ENCODE measurements at places on chromosomes 5 and 9.

- no peak for DNase-seq
Measured at GRCh38 chr5:98428806-98429205, 344.7 kb upstream of the RGMB start.

DNA sequence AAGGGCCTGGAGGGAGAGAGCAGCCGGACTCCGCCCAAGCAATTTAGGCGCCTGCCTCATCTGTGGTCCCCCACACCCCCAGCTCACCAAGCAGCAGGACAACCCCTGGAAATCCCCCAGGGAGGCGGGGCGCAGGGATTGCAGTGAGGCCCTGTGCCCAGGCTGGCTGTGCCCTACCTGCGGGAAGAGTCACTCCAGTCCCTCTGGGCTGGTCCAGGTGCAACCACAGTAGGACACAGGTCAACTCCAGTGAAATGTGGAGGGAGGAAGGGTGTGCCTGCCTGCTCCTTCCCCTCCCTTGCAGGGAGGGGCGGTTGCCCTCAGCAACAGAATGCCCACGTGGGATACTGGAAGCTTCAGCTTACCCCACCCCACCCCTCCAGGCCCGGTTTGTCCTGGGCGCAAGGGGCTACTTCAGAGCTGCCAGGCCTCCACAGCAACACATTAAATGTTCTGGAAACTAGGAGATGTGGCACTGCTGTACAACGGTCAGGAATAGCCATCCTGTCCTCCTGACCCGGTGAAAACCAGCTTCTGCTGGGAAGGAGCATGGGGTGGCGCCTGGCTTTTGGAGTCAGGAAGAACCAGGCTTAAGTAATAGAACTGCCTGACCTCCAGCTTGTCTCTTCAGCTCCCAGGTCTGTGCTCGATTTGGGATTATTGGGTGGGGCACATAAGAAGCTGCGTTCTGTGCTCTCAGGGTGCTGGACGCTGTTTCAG lies 22.5 kb downstream of the ABO start:
- no peak for DNase-seq

DNA sequence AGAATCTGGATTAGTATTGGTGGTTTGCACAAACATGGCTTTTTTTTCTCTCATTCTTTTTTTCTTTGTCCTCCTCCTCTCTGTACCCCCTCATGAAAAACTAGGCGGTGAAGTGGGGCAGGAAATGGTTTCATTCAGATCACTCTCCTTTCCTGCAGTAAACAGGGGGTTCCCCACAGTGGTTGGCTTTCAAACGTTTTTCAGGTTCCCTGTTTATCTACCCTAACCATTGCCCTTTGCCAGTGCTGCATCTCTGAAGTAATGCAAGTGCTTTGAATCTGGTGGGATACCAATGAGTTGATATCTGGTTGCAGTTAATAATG lies 29.8 kb downstream of the NR4A3 start:
- DNase-seq = no peak

DNA sequence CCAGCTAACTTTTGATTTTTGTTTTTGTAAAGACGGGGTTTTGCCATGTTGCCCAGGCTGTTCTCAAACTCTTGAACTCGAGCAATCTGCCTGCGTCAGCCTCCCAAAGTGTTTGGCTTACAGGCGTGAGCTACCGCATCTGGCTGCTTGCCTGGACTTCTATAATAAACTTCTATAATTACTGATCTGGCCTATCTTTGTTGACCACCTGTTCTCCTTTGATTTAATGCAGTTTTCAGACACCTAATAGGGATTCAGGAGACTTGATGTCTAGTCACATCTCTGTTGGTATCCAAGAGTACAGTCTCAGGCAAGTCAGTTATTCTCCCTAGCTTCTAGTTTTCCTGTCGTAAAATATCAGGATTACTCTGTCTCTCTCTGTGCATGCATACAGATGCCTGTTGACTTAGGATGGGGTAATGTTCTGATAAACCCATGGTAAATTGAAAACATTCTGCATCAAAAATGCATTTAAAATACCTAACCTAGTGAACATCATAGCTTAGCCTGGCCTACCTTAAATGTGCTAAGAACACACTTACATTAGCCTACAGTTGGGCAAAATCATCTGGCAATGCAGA lies 51.5 kb upstream of the NR3C1 start:
- DNase-seq = peak; percentile 8

DNA sequence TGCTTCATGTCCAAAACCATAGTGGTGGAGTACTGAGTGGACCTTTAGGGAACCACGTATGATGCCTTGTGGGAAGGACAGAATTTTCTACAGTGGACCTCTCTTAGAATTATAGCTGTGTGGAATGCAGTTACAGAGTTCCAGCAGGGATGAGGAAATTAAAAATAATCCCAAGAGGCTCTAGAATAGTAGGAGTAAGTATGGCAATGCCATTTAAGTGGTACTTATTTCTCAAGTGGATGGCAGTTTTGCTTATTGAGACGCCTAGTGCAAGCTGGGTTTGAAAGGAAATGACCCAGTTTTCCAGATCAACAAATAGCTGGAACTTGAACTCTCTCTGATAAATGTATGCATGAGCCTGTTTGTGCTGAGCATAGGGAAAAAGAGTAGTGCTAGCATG lies 431.6 kb downstream of the PRR16 start:
- no peak for DNase-seq

GRCh38 chr9:121945849-121946248 lies 147.3 kb downstream of the TTLL11 start:
- no peak for DNase-seq

DNA sequence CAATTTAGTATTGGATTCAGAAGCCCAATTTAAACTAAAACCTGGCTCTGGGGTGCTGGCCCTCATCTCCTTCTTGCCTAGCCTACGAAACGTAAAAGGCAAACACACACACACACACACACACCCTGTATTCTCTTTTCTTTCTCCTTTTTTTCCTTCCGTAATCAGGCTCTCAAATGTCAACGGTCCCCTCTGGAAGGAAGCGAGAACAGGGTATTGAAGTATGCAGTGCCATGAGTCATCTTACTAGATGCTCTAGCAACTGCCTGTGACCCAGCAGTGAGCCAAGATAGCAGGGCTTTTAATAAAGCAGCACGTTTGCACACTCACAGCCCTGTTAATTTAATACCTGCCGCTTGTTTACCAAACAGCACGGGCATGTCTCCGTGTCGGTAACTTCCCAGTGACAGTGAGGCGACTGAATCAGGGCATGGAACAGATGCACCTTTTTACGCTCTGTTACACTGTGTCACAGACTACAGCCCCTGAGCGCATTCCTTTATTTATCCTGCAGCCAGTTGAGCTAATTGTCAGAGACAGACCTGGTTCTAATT lies 243.8 kb downstream of the BNC2 start:
- peak; percentile 78 for DNase-seq

- DNase-seq = no peak
Measured at GRCh38 chr5:175479125-175479881, 943 bp downstream of the SFXN1 start.

GRCh38 chr9:122239722-122240121 lies 11.0 kb upstream of the LHX6 start:
- DNase-seq = no peak

- DNase-seq = no peak
Measured at GRCh38 chr5:36724467-36725332, 118.3 kb downstream of the SLC1A3 start.

- no peak for DNase-seq
Measured at GRCh38 chr9:14813336-14814248, 91.1 kb upstream of the CER1 start.

DNA sequence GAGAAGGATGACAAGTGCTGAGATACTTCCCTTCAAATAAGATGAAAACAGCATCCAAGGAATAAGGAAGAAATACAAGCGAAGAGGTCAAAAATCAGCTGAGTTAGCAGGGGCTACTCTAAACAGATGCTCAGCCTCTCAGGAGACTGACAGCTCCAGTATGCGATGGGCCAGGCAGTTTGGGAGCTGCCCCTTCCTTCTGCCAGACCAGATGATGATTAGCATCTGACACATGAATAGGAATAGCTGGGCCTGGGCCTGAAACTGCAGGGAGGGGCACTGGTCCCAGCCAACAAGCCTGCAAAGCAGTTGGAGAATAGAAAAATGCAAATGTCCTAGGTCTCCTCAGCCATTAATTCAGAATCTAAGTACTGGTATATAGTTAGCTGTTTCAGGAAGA lies 13.1 kb upstream of the MAP3K1 start:
- no peak for DNase-seq

GRCh38 chr9:95826183-95826838 lies 49.2 kb upstream of the ERCC6L2 start:
- no peak for DNase-seq

GRCh38 chr5:98443881-98444280 lies 329.6 kb upstream of the RGMB start:
- no peak for DNase-seq

GRCh38 chr5:15474143-15474719 lies 25.7 kb upstream of the FBXL7 start:
- no peak for DNase-seq

GRCh38 chr5:59123595-59124561 lies 541.0 kb downstream of the RAB3C start:
- no peak for DNase-seq

DNA sequence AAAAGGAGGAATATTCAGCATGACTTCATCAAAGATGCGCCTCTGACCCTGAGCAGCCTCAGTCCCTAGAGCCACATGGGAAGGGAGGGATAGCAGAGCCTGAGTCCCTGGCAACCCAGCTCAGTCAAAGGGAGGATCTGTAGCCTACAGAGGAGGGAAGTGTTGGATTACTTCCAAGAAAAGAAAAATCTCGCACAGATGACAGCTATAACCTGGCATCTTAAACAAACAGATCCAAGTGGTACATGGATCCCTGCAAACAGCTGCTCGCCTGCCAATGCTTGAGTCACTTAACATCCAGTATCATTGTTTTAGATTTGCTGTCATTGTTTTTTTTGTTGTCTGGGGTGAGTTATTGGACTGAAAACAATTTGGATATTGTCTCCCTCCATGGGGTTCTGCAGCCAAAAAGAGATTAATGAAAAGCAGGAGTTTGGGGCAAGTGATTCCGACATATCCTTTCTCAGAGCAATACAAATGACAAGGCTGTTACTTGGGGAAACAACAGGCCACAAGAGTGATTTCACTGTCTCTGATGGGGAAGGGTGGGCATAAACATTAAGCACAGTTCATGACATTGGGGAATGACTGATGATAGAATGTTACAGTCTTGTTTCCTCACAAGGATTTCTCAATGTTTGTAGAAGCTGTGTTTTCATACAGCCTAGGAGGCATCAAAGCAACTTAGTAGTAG lies 153.5 kb upstream of the KIF2A start:
- DNase-seq = no peak

DNA sequence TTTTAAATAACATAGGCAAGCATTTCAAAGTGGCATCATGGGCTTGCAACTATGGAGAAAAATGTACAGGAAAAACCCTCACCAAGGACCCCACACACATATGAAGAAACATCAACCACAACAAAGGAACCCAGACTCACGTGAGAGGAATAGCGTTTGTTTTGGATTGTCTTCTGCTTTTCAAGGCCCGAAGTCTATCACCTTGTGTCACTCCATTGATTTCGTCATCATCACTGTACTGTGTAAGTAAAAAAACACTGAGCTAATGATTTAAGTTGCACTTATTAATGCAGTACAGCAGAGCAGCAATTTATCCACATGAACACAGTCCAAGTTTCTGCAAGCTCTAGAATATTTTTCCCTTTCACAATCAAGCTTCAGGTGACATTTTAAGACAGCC lies 72.4 kb downstream of the HABP4 start:
- DNase-seq = no peak

DNA sequence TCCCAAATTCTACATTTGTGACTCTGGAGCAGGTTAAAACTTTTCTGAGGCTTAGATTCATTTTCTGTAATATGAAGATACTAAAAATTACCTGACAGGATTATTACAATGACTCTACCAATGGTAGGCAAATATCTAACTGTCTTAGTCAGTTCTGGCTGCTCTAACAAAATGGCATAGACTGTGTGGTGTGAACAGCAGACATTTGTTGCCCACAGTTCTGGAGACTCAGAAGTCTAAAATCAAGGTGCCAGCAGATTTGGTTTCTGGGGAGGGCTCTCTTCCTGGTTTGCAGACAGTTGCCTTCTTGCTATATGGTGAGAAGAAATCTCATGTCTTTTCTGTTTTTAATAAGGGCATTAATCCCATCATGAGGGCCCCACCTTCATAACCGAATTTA lies 245.1 kb downstream of the MAST4 start:
- no peak for DNase-seq

- DNase-seq = no peak
Measured at GRCh38 chr9:132324425-132324824, 30.4 kb downstream of the SETX start.

GRCh38 chr9:109504689-109505088 lies 6.6 kb upstream of the PTPN3 start:
- DNase-seq = no peak

DNA sequence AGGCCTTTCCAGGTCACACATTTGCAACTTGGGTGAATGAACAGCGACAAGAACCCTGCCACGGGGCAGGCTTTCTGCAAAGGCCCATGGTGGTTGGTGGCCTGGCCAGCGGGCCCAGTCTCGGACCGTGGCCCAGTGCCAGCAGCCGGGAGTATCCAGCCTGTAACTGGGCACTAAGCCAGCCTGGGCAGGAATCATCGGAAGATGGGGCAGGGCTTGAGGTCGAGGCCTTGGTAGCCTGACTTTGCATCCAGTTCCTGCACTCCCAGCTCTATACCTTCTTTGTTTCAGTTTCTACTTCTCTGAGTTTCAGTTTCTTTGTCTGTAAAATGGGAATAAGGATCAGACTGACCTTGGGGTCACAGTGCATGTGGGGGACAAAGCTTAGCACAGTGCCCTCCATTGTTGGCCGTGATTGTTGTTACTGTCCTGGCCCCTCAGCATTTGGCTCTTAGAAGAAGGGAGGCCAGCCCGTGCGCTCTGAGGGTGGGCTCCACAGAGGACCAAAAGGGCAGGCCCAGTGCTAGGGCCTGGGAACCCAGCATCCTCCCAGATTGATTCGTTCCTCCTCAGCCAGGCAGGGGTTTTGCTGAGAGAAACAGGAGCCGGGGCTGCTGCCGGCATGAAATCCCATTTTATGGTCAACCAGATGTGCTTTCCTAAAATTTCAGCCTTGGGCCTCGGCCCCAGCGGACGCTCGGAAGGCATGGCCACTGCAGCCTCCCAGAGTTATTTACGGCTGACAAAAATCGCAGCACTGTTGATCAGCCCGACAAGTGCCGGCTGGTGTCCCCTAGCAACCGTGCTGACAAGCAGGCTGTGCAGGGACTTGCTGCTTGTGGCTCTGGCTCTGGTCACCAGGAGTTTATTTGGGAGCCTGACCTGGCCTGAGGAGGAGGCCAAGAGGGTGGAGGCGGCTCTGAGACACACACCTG lies 43.6 kb downstream of the JADE2 start:
- DNase-seq = peak; percentile 74

GRCh38 chr9:135531096-135531495 lies 9.9 kb downstream of the LCN1 start:
- DNase-seq = no peak

GRCh38 chr5:173923218-173924095 lies 35.3 kb downstream of the CPEB4 start:
- no peak for DNase-seq

DNA sequence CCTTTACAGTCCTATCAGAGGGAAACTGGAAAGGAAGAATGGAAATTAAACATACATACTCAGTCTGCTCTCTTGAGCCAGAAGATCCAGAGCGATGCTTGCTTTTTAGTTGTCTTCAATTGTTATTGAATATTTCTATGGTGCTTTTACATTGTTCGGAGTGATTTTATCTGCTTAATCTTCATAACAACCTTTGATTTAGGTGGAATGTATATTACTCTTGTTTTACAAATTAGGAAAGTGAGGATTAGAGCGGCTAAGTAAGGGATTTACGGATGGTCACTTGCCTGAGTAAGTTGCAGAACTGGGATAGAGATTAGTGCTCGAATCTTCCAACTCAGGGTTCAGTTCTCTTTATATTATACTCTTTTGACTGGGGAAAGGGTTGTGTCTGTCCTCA lies 69.1 kb downstream of the PBX3 start:
- no peak for DNase-seq

GRCh38 chr5:74464512-74465209 lies 175.9 kb downstream of the ENC1 start:
- DNase-seq = no peak
